ENCODE measurements at places on chromosomes 6 and 20.
A peak's percentile ranks its signal among the peaks of the same experiment; 100 is the strongest.

GRCh38 chr6:108174371-108175175 lies 8.8 kb downstream of the NR2E1 start:
- no peak for DNase-seq

- DNase-seq, result no peak
Measured at GRCh38 chr6:41746107-41746506, 1.1 kb downstream of the PGC start.

GRCh38 chr6:166005401-166005943 lies 162.2 kb downstream of the TBXT start:
- DNase-seq, result no peak

- no peak for DNase-seq
Measured at GRCh38 chr6:52394251-52394666, 25.9 kb upstream of the EFHC1 start.

- DNase-seq, result no peak
Measured at GRCh38 chr20:51262240-51262639, 239.3 kb upstream of the KCNG1 start.

GRCh38 chr20:43800186-43800585 lies 73.4 kb upstream of the GTSF1L start:
- DNase-seq, result no peak

DNA sequence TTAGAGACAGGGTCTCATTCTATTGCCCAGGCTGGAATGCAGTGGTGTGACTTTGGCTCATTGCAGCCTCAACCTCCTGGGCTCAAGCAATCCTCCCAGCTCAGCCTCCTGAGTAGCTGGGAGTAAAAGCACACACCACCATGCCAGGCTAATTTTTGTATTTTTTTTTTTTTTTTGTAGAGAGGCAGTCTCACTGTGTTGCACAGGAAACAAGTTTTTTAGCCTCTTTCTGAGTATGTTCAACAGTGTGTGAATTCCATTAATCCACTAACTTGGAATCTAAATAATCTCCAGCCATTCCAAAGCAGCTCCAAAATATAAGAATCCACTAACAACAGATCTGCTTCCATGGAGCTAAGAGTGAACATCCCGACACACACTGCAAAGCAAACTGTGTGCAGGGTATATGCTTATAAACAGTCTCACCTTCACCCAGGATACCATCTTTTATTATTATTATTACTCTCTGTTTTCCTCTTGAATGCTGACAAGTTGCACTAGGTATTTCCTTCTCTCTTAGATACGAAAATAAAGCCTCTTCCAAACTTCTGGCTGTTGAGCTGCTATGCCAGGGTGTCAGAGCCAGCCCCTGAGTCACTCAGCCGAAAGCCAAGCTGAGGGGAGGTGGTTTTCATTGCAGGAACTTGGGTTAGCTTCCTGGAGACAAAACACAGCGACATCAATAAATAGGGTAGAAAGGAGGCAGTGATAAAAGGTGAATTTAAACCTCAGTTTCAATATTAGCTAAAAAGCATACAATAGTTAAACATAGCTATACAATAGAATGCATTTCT lies 264.9 kb downstream of the HIVEP2 start:
- DNase-seq, result peak; percentile 24

DNA sequence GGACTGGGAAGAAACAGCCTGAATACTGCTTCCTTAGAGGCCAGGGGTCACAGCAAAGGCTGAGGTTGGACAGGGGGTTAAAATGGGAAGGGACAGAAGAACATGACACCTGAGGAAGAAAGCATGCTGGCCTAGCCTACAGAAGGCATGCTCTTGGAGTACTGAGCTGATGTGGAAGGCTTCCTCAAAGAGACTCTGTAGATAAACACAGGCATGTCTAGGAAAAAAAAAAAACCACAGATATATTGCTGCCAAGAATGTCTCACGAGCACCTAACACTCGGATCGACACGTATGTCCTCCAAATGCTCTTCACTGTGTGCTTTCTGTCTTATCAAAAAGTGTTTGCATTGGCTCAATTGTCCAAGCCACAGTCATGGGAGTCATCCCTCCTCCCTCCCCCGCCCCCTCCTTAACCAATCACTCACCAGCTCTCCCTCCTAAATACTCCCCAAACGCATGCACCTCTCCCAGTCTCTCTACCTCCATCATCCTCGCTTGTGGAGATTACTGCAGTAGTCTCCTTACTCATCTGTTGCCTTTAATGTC lies 101.1 kb upstream of the LRFN2 start:
- no peak for DNase-seq

Measured in stimulated activated CD4-positive, alpha-beta T cell treated with anti-CD3 and anti-CD28 coated beads, Interleukin-12 subunit alpha, Interleukin-12 subunit beta, amount 100 ng/mL, for 4 hours (primary cell).